ENCODE measurements at places on chromosomes 12 and 14. TPM values are rescaled to one million over a fixed set of nuclear protein-coding genes. Genes with fewer than 3 reads are reported as not detected.

DNA sequence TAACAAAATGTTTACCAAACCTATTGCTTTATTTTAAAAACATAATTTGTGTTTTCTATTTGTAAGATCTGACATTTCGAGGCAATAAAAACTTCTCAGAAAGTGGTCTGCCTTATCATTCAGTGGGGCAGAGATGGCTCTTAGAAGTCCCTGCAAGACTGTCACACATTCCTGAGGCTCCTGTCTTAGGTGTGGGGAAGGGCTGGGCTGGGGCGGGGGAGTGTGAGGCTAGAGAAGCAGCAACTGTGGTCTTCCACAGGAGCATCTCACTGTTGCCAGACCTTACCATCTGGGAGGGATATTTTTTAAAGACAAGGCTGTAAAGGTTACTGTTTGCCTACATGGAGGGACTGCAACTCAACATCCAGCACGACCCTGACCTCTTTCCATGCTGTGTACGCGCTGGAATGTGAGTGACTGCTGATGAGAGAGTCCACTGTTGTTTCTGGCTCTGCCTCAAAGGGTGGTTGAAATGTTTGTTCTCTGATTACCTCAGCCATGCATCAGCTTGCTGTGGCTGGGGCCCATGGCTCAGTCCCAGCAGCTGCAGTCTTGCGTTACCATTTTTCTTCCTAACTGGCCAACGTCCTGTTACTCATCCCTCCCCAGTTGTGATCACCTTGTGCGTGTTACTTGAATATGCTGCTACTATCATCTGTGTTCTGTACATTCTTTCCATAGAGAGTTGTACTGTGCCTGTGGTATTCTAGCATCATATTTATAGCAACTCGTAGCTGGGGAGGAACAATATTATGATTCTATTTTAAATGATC is 12.4 kb downstream of the ERG28 start:
- DNase-seq: peak; percentile 96

DNA sequence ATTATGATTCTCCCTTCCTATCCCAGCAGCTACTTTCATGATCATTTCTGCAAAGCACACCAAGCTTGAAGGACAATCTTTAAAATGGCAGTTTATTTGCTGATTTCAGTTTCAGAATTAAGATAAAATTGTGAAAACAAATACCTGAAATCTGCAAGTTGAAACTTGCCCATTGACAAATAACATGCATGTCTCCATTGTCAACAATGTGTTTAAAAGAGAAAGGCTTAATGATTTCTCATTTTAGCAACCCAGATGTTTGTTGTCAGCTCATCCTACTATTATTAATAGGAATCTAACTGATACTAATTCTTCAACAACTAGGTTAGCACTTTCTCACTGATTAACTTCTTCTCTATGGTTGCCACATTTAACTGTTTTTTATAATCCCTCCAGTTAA is 474.6 kb downstream of the PRKD1 start:
- DNase-seq: no peak

- DNase-seq: no peak
These were observed 28.2 kb downstream of the RPGRIP1 start for GRCh38 chr14:21308132-21308478.

DNA sequence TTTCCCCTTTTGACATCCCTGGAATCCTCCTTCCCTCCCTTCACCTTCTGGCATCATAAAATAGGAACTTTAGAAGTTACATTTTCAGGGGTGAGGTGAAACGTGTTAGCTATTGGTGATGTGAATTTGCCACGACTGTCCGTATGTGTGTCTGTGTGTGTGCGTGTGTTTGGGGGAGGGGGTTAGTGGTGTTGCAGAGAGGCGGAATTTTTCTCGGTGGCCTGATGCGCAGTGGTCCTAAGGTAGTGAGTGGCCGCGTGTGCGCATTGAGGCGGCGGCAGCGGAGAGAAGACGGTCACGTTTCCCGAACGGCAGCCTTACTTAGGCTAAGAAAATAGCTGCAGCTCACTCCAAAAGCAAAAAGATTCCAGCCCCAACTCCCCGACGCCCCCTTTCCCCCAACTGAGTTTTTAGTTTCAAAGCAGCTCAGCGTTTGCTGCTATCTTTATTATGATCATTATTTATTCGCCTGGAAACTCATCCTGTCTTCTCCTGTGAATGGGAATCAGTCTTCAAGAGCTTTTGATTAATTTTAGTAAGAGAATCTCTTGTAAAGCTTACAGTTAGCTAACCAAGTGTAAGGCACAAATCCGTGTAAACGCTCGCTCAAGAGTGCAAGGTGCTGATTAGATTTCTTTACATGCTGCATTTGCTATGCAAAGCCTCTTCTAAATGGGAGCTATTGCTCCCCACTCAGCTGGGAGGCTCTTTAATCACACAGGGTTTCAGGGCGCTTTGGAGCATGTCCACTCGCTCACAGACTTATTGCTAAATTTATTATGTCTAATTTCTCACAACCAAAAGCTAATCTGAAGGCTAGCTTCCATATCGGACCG is 4.7 kb downstream of the FLRT2 start:
- peak; percentile 69 for DNase-seq

GRCh38 chr14:92924247-92924646 is 1.3 kb downstream of the CHGA start:
- DNase-seq: no peak

DNA sequence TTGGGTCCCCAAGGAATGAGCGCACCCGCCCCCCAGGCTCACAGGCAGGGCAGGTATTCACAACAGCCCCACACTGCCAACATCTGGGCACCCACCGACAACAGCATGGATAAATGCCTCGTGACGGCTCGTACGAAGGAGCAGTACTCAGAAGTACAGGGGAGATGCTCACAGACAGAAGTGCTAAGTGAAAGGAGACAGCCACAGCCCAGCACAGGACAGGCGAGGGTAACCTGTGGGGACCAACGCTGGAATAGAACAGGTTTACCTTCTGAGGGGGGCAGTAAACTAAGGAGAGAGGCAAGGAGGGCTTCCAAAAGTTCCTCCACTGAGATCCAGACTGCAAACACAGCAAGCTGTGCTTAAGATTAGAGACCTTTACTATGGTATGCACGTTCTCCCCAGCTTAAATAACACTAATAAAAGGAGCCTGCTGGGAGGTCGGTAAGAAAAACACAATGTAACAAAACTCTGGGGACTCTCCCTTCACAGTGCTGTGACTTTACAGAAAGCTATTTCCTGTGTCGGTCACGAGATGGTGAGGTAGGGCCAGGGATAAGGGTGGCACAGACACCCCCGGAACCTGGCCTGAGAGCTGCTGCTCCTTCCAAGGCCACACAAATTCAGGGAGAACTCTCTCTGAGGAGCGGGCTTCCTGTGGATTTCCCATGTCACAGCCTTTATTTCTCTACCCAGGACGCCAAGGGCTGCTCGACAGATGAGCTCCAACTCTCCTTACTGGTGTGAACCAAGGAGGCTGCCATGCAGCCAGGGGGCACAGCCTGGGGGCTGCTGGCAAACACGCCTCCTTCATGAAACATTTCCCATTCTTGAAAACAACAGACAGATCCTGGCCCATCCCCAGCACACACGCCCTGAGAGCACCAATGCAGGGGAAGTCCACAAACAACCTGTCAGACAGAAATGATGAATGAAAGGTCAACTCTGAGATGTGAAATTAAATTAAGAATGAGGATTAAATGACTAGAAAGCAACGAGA is 26.3 kb downstream of the SLC15A4 start:
- DNase-seq: peak; percentile 70

DNA sequence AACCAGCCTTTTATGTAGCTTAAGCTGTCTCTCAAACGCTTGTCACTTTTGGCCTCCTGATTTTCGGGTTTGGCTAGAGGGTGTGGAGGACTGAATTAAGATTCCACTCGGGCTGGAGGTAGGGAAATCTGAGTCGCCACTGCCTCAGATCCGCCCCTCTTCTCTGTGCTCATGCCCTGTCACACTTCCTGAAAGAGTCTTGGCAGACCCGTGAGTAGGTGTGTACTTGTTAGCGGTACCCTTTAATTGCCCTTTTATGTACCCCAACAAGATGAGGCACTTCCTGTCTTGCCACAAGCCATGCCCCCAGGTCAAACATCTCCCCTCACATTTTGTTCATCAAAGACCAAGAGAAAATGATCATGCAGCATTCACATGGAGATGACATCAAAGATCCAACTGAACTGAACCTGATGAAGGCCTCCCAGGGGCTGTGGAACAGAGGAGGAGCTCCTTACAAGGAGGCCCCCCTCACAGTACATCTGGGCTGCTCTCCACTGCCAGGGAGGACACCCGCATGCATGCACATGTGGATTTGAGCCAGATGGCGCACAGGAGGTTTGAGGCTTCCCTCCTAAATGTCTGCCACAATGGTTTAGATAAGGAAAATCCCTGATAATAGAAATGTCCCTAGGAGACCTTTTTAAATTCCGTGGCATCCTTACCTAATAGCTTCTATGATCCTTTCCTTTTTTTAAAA is 86.5 kb upstream of the CDKN3 start:
- peak; percentile 7 for DNase-seq

- DNase-seq: no peak
These were observed 33.5 kb upstream of the CERS5 start for GRCh38 chr12:50200552-50201273.

DNA sequence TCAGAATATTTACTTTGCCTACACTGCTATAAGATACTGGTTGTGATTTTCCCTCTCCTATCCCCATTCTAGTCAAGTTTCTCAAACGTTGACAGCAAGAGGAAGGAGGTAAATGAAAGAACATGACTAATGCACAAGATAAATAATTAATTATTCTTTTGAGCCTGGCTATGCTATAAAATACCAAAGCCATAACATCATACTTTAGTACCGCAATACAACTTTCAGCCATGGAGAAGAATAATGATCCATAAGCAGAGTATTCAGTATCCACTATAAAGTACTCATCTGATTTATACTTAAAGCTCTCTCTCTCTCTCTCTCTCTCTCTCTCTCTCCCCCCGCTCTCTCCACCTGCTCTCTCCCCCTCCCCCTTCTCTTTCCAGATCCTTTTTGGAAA is 41.3 kb downstream of the TDG start:
- peak; percentile 27 for DNase-seq

DNA sequence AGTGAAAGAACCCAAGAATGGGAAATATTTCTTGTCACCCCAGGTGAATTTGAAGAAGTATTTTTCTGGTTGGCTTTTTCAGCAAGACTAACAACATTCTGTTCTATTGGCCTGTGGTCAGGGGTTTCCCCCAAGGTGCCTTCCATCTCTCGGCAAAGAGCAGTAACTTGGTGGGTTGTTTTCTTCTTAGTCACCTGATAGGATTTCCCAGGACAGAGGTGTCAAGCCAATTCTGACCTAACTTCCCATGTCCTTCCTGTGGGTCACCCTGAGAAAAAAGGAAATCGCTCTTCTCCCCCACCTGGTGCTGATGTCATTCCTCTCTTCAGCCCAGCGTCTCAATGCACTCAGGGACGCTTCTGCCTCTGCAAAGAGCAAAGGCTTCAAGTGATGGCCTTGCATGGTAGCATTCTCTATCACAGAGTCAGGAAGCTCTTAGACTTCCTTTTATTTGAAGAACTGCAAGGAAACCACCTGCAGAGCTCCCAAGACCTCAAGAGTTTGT is 16.1 kb upstream of the IFNG start:
- DNase-seq: no peak

AP4S1 gene
- 4.4 TPM for total RNA-seq

CLEC6A gene
- total RNA-seq: not detected

CLEC14A gene
- 84.2 TPM for total RNA-seq

MIPOL1 gene
- total RNA-seq: 4.3 TPM

All from dermis microvascular lymphatic vessel endothelial cell (primary cell).